T-helper 1 cell treated with Interleukin-12 subunit alpha and Interleukin-12 subunit beta and Interleukin-4 antibody, amounts not matched to agents 30 ng/mL and 1 ng/mL, for 36 hours (primary cell): ENCODE measurements at places on chromosomes 4 and X. TPM values are rescaled to one million over a fixed set of nuclear protein-coding genes. Genes with fewer than 3 reads are reported as not detected.

The PRDM8 gene
- 29.4 and 32.7 TPM in 2 replicates for total RNA-seq

The LRCH2 gene
- not detected in 2 replicates for total RNA-seq

The ABCG2 gene
- 0.68 and 0.74 TPM in 2 replicates for total RNA-seq

The ADRA2C gene
- not detected in 2 replicates for total RNA-seq

The TMEM156 gene
- 43.3 and 43.8 TPM in 2 replicates for total RNA-seq

The PCDH7 gene
- total RNA-seq: not detected in 2 replicates
